Epithelial cell of prostate (primary cell): ENCODE measurements at places on chromosomes 11 and 22.

- no peak for DNase-seq
These were observed 25.4 kb downstream of the CSTF3 start for GRCh38 chr11:33135768-33136443.

- no peak for DNase-seq
These were observed 803.0 kb upstream of the FAT3 start for GRCh38 chr11:91421641-91422040.

DNA sequence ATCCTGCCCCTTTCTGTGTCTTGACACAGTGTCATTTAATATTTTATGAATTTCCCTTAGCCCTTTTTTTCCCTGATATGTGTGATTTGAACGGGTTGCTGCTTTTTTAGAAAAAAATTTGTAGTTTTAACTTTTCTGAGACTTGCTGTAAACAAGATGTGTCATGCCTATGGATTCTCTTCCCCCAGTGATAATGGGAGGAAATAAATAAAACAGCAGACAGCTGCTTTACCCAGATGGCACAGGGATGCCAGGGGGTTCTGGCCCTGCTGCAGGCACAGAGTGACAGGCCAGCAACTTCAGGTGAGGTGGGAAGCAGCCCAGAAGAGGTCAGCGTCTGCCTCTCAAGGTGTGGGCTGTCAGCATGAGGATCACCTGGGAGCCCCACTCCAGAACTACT lies 266.9 kb downstream of the KIRREL3 start:
- DNase-seq, result no peak

DNA sequence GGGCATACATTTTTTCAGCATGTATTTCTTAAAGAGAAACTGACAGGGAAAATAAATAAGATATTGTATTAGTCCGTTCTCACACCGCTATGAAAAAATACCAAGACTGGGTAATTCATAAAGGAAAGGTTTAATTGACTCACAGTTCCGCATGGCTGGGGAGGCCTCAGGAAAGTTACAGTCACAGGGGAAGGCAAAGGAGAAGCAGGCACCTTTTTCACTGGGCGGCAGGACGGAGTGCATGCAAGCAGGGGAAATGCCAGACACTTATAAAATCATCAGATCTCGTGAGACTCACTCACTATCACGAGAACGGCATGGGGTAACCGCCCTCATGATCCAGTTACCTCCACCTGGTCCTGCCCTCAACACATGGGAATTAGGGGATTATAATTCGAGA lies 44.2 kb downstream of the PPFIA1 start:
- no peak for DNase-seq

GRCh38 chr11:11207428-11207827 lies 145.6 kb downstream of the CSNK2A3 start:
- no peak for DNase-seq

DNA sequence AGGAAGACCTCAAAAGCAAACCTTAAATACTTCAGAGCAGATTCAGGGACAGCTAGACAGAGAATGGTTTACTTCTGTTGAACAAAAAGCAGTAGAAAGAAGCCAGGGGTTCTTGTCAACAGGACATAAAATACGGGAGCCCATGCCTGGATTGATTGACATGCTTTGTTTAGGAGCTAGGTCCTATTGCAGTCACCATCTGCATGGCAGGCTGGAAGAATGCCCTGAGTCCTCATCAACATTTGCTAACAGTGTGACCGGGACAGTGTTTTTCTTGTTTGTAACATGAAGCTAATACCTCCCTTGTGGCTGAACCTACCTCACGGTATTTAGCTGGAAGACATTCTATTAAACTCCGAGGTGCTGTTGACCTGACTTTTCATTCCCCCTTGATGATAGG lies 225.4 kb downstream of the NTM start:
- DNase-seq, result no peak

- no peak for DNase-seq
These were observed 98.8 kb downstream of the PKNOX2 start for GRCh38 chr11:125263268-125263790.

DNA sequence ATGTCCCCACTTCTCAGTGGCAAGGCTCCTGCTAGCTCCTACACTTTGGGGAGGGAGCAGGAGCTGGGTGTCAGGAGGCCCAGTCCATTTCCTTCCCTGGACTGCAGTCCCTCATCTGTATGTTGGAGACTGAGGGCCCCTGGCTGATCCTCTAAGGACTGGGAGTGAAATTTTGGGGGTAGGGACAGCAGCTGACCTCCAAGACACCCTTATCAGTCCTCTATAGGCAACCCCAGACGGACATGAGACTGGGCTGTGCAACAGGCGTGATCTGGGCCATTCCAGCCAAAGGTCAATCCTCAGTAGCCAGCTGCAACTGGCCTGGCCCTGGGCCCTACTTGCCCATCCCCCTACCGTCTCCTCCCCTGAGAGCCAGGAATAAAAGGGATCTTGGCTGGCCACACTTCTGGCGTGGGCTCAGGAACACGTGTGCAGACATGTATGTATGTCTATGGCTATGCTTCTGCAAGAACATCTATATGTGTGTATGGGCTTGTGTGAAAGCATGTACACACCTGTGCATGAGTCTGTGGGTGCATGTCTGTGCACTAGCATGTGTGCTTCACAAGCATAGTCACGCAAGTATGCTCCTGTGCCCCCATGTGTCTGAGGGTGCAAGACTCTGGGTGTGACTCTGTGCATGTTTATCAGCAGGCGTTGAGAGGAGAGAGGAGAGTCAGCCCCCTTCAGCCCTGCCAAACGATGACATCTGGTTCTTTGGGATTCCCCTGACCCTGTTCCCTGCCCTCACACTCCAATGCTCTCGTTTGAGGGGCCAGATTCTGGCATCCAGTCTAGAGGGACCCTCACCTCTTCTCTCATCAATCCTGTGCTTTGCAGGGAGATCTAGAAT lies 24.6 kb upstream of the DGAT2 start:
- DNase-seq, result no peak

- DNase-seq, result no peak
These were observed 4.7 kb upstream of the FAM111B start for GRCh38 chr11:59102259-59102765.

DNA sequence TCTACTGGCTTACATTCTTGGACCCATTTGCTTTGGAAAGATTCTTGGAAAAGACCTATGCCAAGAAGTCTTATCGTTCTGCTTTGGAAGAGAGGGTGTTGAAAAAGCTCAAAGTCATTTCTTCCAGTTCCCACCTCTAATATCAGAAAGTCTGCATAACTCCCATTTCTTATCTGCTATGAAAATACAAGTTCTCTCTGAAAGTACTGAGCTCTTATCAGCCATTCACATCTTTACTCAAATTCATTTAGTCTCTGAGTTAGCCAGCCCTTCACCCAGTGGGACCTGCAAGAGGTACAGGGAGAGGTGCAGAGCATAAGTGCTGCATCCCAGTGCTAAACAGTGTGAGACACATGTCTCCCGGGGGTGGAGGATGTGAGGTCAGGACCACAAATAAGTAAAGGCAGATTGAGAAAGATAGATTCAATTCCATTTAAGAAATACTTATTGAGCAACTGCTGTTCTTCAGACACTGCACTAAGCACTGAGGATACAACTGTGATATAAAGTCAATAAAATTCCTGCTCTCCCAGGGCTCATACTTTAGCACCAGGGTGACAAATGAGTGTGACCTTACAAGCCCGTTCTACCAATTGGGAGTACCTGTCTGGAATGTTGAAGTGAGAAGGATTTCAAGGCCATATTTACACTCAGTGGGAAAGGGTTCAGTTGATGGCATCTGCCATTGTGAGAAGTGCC lies 76.7 kb downstream of the PISD start:
- no peak for DNase-seq

DNA sequence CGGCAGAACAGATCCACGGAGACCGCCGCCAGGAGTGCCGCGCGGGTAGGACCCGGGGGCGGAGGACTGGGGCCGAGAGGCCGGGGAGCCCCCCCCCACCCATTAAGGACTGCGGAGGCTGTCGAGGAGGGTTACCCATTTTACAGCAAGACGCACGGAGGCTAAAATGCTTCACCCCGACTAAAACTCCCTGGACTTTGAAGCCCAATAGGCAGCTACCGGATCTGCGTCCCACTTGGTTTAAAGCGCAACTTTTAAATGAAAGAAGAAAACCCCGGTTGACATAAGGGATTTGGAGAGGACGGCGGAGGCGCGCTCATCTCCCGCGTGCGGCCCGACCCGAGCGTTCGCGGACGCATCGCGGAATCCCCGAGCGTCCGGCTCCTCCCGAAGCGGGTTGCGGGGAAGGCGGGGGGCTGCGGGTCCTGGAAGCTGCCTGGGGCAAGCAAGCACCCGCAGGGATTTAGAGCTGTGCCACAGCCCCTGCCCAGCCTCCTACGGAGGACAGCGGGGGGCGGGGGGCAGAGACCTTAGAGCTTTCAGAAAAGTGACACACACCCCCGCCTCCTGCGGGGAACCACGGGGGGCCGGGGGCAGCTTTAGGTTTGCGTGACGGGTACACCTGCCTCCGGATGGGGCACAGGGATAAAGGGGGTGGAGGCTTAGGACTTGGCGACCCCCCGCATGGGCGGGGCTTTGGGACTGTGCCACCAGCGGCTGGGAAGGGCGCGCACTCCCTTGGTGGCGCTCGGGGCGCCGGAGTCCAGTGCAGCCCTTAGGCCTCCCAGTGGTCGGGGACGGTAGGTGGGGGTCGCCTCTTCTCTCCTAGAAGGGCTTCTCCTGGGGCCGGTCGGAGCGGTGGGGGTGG lies 760 bp upstream of the CELSR1 start:
- no peak for DNase-seq

GRCh38 chr22:37219533-37219932 lies 7.3 kb upstream of the SSTR3 start:
- no peak for DNase-seq

- no peak for DNase-seq
These were observed 745.0 kb downstream of the NTM start for GRCh38 chr11:132115454-132115853.

DNA sequence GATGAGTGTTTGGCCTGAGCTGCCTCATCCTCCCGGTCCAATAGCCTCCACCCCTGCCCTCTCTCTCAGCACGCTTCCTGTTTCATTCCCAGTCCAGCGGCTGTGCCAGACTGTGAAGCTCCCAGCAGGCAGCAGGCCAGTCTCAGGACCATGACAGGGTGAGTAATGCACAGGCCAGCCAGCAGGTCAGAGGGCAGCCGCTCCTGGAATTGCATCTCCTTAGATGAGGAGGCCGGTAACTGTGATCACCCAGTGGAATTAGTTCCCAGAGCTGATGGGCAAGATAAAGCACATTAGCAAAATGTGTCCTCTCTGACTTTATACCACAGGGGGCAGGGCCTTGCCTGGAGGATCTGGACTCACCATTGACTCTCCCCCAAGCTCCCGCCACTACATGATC lies 251.2 kb downstream of the ETS1 start:
- DNase-seq, result no peak

DNA sequence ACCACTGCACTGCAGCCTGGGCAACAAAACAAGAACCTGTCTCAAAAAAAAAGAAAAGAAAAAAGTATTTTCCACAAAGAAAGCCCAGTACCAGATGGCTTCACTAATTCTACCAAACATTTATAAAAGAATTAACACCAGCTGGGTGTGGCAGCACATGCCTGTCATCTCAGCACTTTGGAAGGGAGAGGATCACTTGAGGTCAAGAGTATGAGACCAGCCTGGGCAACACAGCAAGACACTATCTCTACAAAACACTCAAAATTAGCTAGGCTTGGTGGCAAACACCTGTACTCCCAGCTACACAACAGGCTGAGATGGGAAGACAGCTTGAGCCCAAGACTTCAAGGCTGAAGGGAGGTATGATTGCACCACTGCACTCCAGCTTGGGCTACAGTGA lies 20.1 kb downstream of the RSF1 start:
- DNase-seq, result no peak

DNA sequence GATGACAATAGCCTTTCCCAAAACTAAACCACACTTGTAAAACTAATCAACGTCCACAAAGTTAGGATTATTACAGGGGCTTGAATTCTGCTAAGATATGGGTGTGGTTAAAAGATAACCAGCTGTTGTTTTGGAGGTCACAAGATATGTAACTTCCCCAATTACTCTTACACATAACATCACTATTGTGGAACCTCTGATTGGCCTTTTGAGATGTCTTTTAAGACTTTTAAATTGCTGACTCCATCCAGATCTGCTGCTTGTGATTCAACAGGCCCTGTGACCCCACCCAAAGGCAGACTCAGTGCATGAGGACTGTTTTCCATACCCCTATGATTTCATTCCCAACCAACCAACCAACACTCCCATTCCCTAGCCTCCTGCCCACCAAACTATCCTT lies 893.9 kb downstream of the OPCML start:
- no peak for DNase-seq

GRCh38 chr11:6703247-6704063 lies 20.3 kb upstream of the MRPL17 start:
- peak; percentile 26 for DNase-seq

GRCh38 chr22:23230348-23231068 lies 50.2 kb downstream of the BCR start:
- DNase-seq, result no peak

DNA sequence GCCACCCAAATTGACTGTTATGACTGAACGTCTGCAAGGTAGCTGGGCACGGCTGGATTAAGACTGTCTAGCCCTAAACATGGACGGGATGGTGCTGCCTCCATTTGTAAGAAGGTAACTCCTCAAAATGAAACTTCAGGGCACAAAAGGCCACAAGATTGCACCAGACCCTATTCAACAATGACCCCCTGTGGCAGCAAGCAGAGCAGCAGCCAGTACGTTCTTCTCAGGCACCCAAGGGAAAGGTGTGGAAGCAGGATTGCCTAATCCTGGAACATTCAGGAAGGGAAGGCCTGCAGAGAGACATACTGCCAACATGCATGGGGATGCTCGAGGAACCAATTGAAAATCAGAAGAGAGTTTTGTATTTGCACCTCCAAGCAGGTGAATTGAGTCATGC lies 4.5 kb upstream of the TBX10 start:
- no peak for DNase-seq

GRCh38 chr22:29054251-29054767 lies 7.3 kb downstream of the C22orf31 start:
- no peak for DNase-seq

DNA sequence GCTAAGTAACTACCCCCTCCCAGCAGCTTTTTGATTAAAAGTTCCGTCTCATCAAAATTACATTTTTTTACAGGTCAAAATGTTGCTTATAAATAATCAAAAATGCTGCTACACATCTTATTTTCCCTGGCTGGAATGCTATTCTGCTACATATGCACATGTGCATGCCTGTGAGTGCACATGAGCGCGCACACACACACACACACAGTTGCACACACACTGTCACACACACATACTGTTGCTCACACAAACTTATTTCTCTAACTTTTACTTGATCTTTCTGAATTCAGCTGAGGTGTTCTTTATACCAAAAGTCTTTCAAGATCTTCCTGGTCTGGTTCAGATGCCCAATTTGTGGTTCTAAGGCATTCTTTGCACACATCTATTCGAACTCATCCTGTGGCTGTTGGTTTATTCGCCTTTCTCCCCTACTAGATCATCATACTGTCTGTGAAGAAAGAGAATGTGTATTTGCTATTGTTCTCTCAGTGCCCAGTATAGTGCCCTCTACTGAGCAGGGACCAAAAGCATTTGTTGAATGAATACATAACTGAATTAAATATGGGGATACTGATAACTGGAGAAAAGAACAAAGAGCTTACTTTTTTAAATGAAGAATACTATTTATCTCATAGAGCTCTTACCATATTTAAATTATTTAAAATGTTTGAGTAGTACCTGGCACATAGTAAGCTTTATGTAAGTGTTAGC lies 68.1 kb upstream of the CCDC179 start:
- no peak for DNase-seq
